ENCODE measurements at places on chromosomes 1 and 21.
A peak's percentile ranks its signal among the peaks of the same experiment; 100 is the strongest.

- peak; percentile 46 for DNase-seq
Measured at GRCh38 chr1:203346060-203346768, 4.7 kb downstream of the FMOD start.

- DNase-seq, result no peak
Measured at GRCh38 chr1:35646043-35646442, 4.7 kb upstream of the PSMB2 start.

GRCh38 chr1:228059634-228060457, 22.7 kb upstream of the ARF1 start:
- DNase-seq, result peak; percentile 41

DNA sequence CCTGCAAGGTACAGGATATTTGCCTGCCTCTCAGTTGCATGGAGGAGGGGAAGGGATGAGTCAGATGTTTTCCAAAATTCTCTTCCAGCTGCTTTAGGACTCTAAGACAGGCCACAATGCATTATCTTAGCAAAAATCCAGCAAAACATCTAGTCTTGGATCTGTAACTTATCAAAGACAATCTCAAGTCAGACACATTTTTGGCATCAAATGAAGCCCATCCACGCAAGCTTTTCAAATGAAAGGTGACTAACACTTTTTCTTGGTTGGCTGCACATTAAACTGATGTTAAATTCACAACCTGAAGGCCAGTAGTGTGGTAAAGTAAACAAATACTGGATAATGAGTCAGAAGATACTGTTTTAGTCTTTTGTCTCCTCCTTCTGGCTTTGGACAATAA, 21.3 kb downstream of the FAM78B start:
- no peak for DNase-seq

- DNase-seq, result no peak
Measured at GRCh38 chr1:208223136-208223535, 21.0 kb downstream of the PLXNA2 start.

DNA sequence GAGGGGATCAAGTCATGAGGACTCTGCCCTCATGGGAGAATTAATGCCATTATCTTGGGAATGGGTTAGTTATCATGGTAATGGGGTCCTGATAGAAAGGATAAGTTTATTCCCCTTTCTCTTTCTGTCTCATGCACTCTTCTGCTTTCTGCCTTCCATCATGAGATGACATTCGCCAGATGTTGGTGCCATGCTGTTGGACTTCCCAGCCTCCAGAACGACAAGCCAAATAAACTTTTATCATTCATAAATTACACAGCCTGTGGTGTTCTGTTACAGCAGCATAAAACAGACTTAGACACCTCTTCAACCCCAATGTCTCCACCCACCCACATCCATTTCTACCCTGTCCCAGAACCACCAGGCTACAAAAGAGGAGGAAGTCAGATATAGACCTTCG, 11.9 kb upstream of the IGFN1 start:
- no peak for DNase-seq

GRCh38 chr1:31016868-31017267, 48.6 kb downstream of the PUM1 start:
- DNase-seq, result no peak

DNA sequence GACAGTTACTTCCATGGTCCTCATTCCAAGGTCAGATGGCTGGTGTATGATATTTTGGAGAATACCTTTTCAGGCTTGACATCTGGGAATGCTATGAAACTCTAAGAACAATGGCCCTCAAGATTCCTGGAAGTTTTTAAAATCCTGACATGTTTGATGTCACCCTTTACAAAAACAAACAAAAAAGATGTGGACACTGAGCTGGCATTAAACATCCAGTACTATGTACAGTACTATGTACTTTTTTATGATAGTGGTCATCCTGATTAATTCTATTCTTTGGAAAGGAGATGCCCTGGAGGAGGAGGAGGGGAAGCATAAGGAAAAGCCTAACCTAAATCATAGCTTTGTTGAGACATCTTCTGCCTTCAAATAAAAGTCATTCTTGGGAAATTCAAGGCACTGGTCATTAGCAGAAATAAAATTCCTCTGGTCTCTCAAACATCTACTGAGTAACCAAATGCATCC, 235.4 kb downstream of the HMCN1 start:
- DNase-seq, result no peak

DNA sequence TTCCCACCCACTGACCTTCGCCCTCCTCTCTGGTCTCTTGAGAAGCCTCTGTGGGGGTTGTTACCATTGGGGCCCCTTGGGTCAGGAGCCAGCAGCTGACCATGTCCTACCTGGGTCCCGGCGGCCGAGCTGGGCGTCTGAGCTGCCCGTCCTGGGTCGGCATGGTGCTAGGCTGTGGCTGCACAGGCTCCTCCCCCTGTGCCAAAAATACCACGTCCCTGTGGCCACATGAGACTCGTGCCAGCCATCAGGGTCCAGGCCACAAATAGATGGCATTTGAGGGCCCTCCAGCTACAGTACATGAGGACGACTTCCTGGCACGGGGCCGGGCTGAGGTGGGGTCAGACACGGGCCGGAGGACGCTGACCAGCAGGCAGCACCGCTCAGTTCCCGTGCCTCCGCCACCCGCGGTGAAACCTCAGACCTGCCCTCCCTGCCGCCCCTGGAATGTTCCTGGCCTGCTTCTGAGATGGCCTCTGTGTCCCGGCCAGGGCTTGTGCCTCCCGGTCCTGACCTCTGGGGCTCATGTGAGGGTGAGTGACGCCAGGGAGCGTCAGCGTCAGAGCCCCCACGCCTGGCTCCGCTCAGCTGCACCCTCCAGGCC, at the start of gene PERM1:
Gene PERM1, minus strand, starts transcription at position 139 of the 604 bp plus-strand sequence. CDS start 1,064 bp downstream, outside the sequence.
- no peak for DNase-seq

- no peak for DNase-seq
Measured at GRCh38 chr1:52140633-52141512, 1.0 kb upstream of the ZFYVE9 start.

DNA sequence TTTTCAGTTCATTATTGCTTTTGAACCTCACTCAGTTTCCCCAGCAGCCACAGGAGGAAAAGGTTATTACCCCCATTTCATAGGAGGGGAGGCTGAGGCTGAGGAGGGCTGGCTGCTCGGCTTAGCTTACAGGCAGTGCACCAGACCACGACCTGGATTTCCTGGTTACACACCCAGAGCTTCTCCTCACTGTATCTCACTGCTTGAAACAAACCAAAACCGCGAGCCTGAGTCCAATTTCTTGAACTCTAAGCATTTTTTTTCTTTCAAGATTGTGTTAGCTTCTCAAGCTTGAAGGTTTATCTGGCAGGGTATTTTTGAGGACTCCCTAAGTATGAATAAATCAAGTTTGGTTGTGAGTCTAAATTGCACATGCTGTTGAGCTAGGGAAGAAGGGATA, 188.9 kb upstream of the EDN2 start:
- no peak for DNase-seq

- DNase-seq, result no peak
Measured at GRCh38 chr21:41655259-41655658, 111.6 kb downstream of the RIPK4 start.

GRCh38 chr1:38014171-38014570, 1.6 kb downstream of the UTP11 start:
- DNase-seq, result no peak

DNA sequence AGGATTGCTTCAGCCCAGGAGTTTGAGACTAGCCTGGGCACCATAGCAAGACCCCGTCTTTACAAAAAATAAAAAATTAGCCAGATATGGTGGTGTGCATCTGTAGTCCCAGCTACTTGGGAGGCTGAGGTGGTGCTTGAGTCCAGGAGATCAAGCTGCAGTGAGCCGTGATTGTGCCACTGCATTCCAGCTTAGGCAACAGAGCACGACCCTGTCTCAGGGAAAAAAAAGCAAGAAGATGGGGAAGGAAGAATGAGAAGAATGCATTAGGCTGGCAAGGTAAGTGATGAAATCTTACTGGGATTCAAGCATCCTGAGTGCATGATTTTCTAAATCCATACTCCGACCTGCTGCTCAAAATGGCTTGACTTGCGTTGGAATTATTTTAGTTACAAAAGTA, 6.8 kb downstream of the PCP4L1 start:
- DNase-seq, result no peak

GRCh38 chr1:178472531-178472930, 24.2 kb downstream of the CLEC20A start:
- no peak for DNase-seq

GRCh38 chr1:7476861-7477547, 294.1 kb upstream of the VAMP3 start:
- DNase-seq, result peak; percentile 70

- no peak for DNase-seq
Measured at GRCh38 chr1:218525031-218525430, 179.9 kb downstream of the TGFB2 start.

GRCh38 chr1:27074175-27074780, 61.6 kb upstream of the TENT5B start:
- no peak for DNase-seq

DNA sequence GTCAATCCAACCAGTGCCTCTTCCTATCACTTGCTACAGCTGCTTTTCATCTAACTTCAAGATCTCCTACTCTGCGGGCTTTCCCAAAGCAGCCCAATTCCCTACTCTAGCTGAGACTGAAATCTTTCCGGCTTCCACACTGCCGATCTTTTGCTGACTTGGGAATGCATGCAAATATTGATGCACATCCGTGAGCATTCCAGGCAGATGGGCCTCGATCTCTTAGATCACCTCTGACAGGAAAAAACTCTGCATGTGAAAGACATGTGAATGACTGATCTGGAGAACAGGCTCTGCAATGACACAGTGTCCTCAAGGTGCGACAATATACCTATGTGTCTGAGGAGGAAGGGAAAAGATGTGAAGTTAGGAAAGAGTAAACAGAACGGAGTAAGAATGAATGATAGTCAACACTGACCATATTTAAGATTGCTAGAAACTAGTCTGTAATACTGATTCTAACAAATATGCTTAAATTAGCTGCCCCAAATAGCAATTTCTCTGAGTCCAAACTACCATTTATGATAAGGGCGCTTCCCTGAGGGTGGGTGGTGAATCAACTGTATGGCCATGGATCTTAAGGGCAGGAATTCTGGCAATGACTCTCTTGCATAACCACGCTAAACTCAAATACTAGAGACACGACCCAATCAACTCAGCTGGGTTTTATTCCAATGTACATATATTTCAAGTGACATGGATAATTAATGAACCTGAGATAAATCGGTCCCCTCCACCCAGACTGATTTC, 8.4 kb downstream of the TAF5L start:
- no peak for DNase-seq

DNA sequence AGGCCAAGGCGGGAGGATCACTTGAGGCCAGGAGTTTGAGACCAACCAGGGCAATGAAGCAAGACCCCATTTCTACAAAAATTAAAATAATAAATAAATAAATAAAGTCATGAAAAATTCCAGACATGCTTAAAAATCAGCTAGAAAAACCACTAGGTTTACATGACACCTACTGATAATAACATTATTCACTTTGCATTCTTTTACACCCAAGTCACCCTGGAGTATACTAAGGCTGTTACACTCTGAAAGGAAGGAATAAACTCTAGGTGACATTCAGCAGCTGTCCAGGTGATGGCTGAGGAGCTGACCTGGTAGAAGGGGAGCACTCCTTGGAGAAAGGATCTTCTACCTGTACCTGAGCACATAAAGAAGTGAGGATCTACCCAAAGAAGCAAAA, 179.2 kb downstream of the ZNF281 start:
- no peak for DNase-seq

- no peak for DNase-seq
Measured at GRCh38 chr1:108653431-108654105, 7.3 kb downstream of the HENMT1 start.

GRCh38 chr1:156419854-156420204, 50.8 kb downstream of the RHBG start:
- no peak for DNase-seq

DNA sequence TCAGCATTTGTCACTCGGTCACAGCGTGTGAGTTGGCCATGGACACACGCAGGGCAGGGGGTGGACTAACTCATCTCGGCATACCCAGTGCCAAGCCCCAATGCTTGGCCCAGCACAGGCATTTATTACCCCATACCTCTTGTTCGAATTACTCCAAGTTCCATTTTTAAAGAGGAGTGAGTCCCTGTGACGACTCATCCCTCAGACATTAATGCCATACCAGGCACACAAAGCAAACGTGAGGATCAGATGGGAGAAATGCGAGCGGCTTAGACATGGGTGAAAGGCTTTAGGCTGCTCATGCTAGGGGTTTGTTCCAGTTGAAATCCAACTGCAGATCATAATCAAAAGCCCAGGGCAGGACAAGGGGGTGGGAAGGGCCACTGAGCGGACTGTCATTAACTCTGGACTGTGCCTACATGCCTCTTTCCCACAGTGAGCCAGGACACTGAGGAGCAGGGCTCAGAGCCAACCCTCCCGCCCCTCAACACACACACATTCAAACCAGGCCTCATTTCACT, 118.5 kb upstream of the NGF start:
- DNase-seq, result peak; percentile 74

DNA sequence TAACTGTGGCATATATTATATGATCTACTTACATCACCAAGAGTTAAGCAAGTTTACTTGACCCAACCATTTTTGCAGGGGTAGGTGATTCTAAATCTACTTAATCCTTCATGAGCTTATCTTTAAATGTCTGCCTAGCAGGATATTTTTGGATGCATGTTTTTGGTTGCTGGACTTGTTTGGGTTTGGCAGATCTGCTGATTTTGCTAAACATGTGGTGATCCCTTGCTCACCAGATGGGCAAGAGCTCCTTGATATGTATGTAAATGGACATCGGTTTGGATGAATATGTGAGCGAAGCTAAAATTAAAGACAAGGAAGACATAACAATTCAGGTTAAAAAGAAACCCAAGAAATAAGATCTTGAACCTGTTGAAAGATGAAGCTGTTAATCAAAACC, 36.7 kb downstream of the FMN2 start:
- DNase-seq, result no peak

GRCh38 chr1:115056395-115056798, 26.8 kb downstream of the TSHB start:
- DNase-seq, result no peak

GRCh38 chr1:114782476-114782875, 2.0 kb upstream of the SIKE1 start:
- DNase-seq, result no peak

DNA sequence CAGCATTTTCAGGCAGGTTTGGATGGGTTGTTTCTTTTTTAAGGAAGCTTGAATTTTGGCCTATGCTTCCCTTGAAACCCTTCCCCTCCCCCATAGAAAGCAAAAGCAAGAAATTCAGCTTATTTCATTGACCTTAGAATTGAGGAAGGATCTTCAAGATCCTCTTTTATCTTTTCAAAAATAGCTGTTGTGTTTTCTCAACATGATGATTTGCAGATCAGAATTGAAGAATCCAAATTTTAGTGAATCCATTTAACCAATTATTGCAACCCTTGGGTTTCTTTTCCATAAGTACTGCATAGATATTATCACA, 73.7 kb downstream of the LRRC8C start:
- no peak for DNase-seq

- no peak for DNase-seq
Measured at GRCh38 chr1:213457186-213457585, 406.1 kb downstream of the RPS6KC1 start.

- DNase-seq, result no peak
Measured at GRCh38 chr1:198534548-198535418, 5.7 kb downstream of the ATP6V1G3 start.

DNA sequence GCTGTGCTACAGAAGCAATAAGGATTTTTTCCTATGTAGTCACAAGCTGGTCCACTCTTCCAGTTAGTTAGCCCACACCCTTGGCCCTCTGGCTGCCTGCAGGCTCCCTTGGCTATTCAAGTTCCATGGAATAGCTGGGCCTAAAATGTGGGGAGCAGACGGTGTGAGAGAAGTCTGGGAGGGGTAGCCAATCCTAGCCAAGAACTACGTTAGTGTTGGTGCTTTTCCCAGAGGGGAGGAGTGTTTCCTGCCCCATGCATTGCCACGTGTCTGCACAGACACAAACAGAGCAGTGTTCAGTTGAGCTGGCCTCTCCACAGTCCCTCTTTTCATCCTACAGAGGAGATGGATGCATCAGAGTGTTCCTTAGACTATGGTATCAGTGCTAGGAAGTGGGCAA, 59.0 kb upstream of the IPO9 start:
- no peak for DNase-seq

Data from DMS79 treated with DMSO at 0.1 percent for 48 hours (cell line).